ENCODE measurements at places on chromosomes 13 and 19. TPM values are rescaled to one million over a fixed set of nuclear protein-coding genes. Genes with fewer than 3 reads are reported as not detected.
A peak's percentile ranks its signal among the peaks of the same experiment; 100 is the strongest.

- no peak for DNase-seq
Observed at GRCh38 chr13:46181377-46181839, 569 bp downstream of the LCP1 start.

Gene OR7A5
- not detected for total RNA-seq

- no peak for DNase-seq
Observed at GRCh38 chr13:70829748-70830147, 721.5 kb upstream of the KLHL1 start.

GRCh38 chr19:18875726-18876125, 20.2 kb downstream of the CERS1 start:
- DNase-seq = no peak

Gene ZFP28
- total RNA-seq = 4.5 TPM

Gene ZNF134
- total RNA-seq = 15.0 TPM

GRCh38 chr19:2805991-2806649, 13.5 kb upstream of the ZNF554 start:
- DNase-seq = no peak

- peak; percentile 34 for DNase-seq
Observed at GRCh38 chr19:54178581-54179261, 5.8 kb upstream of the TMC4 start.

Gene ANKRD24
- 2.8 TPM for total RNA-seq

Gene CYP2B6
- total RNA-seq = not detected

DNA sequence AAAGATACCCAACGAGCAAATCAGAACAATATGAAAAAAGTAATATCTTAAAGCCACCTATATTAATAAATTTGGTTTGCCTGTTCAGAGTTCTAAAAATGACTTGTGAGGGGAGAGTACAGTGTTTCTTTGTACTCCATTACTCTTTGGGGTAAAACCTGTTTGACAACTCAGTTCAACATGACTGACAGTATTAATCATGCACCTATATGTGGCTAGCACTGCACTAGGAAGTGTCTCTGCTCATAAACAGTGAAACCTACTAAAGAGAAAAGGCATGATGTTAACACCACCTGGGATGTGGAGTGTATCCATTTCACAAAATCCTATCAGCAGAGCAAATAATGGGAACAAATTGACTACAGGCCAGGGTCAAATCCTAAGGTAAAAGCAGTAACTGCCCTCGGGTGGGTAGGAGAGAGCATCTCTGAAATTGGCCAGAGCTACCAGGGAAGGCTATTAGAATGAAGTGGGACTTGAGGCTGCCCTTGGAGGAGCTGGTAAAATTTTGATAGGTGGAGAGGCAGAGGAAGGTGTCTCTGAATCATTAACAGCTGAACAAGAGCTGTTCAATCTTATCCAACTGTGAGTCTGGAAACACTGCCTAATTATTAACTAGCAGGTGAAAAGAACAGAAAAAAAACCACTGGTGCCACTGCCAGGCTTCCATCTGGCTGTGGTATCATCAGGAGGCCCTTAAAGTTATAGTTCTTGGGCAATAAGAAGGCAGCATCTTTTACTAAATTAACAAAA, 365.1 kb downstream of the DNAJC15 start:
- DNase-seq = no peak

GRCh38 chr13:92224052-92224821, 825.8 kb downstream of the GPC5 start:
- no peak for DNase-seq

Gene ZNF729
- not detected for total RNA-seq

DNA sequence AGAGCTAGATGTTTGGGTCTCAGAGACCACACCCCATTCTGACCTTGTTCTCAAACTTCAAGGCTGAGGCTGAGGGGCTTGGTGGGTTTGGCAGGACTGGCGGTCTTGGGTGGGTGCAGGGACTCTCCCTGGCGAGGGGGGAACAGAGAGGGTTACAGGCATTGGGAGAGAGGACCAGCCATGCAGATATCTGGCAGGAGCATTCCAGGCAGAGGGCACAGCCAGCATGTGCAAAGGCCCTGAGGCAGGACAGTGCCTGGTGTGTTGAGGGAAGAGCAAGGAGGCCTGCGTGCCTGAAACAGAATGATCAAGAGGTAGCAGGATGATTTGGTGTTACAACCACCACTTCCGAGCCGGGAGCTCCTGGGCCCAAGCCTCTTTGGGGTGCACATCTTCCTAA, 27.4 kb downstream of the NFILZ start:
- no peak for DNase-seq

Gene ZNF112
- total RNA-seq = 0.16 TPM

Gene SHISA2
- 1.6 TPM for total RNA-seq

- DNase-seq = no peak
Observed at GRCh38 chr13:29513002-29513980, 82.2 kb downstream of the SLC7A1 start.

GRCh38 chr19:19417046-19417445, 11.6 kb downstream of the GATAD2A start:
- no peak for DNase-seq

- no peak for DNase-seq
Observed at GRCh38 chr19:38287604-38288003, 16.4 kb upstream of the C19orf33 start.

Gene ZNF225
- 9.7 TPM for total RNA-seq

DNA sequence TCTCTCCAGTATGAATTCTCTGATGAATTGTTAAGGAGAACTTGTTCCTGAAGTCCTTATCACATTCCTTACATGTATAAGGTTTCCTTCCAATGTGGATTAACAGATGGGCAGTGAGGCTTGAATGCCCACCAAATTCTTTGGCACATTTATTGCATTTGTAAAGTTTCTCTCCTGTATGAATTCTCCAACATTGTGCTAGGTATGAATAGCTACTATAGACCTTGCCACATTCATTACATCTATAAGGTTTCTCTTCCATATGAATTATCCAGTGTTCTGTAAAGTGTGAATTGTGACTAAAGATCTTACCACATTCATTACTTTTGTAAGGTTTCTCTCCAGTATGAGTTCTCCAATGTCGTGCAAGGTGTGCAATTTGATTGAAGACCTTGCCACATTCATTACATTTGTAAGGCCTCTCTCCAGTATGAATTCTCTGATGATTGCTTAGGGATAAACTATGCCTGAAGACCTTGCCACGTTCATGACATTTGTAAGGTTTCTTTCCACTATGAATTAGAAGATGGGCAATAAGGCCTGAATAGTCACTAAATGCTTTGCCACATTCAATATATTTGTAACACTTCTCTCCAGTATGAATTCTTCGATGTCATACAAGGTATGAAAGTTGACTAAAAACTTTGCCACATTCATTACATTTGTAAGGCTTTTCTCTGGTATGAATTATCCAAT, 20.4 kb downstream of the ZNF578 start:
- no peak for DNase-seq

DNA sequence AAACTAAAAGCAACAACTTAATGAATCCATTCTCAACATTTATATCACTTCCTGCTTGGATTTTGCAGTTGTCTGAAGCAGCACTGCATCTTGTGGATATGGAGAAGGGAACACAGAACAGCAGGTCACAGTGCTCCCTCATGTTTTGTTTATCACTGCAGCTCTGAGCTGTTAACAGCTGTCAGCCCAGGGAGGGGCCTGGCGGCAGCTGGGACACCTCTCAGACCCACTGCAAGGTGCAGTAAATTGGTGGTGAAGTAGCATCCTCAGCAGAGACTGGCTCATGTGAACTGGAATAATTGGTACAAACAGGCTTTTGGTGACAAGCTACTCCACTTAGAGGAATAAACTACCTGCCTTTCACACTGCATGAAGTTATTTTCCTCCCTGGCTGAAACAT, 170.4 kb downstream of the LIG4 start:
- DNase-seq = no peak

GRCh38 chr19:23913931-23914330, 755 bp upstream of the ZNF726 start:
- DNase-seq = no peak

- no peak for DNase-seq
Observed at GRCh38 chr19:51652266-51652665, 5.6 kb upstream of the SIGLEC14 start.

Gene PLEKHJ1
- total RNA-seq = 50.2 TPM

Gene CEACAM8
- total RNA-seq = 0.59 TPM

- DNase-seq = no peak
Observed at GRCh38 chr19:33481863-33482262, 39.7 kb downstream of the PEPD start.
